A549 treated with ZK216348 at 1 μM for 4 hours (cell line): ENCODE measurements at places on chromosomes 2 and 18. TPM values are rescaled to one million over a fixed set of nuclear protein-coding genes. Genes with fewer than 3 reads are reported as not detected.

The IL1RL2 gene
- total RNA-seq, result not detected in 5 replicates

The PSME4 gene
- 43.2 to 48.1 TPM (median 43.4 TPM) in 5 replicates for total RNA-seq

The C2orf92 gene
- 0.54 to 1.1 TPM (median 0.66 TPM) in 5 replicates for total RNA-seq

The FLACC1 gene
- total RNA-seq, result 0.34 to 0.57 TPM in 2 of 5 replicates, not detected in the others

The REG3A gene
- not detected in 5 replicates for total RNA-seq

The TUBB8B gene
- total RNA-seq, result not detected in 5 replicates

The POTEC gene
- not detected in 5 replicates for total RNA-seq

The DCDC2C gene
- total RNA-seq, result 0.77 TPM in 1 of 5 replicates, not detected in the others
